ENCODE measurements at places on chromosomes 6 and 20. TPM values are rescaled to one million over a fixed set of nuclear protein-coding genes. Genes with fewer than 3 reads are reported as not detected.
A peak's percentile ranks its signal among the peaks of the same experiment; 100 is the strongest.

The BHLHE23 gene
- total RNA-seq: not detected

DNA sequence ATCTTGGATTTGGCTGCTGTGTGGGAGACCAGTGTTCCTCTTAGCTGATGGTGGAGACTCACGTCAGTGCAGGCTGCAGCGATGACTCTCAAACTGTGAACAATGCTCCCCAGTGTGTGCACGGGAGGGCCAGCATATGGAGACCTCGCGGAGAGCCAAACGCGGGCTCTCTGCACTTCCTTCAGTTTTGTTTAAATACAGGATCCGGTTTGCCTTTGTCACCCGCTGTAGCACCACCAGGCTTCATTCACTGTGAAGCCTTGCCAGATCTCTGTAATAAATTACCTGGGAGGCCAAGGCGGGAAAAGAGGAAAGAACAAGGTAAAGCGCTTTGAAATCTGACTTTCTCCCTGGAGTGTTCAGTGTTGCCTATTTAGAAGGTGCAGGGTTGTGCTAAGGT, 30.7 kb upstream of the TMEM14A start:
- DNase-seq: peak; percentile 52
- H3K36me3 ChIP-seq: no peaks in the 10 kb centered on the region
- no peak overlapping the region for H3K4me3 ChIP-seq
- H3K27ac ChIP-seq: no peak overlapping the region
- no peaks in the 10 kb centered on the region for H3K27me3 ChIP-seq
- no peaks in the 10 kb centered on the region for H3K4me1 ChIP-seq

The OOEP gene
- not detected for total RNA-seq

The ECT2L gene
- total RNA-seq: not detected

GRCh38 chr20:40470445-40471260, 218.4 kb downstream of the MAFB start:
- H3K36me3 ChIP-seq: no peaks in the 10 kb centered on the region
- H3K27me3 ChIP-seq: no peaks in the 10 kb centered on the region
- no peak overlapping the region for H3K4me3 ChIP-seq
- no peak for DNase-seq
- H3K4me1 ChIP-seq: peaks cover 5% of the 10 kb centered on the region

The PNPLA1 gene
- total RNA-seq: not detected

DNA sequence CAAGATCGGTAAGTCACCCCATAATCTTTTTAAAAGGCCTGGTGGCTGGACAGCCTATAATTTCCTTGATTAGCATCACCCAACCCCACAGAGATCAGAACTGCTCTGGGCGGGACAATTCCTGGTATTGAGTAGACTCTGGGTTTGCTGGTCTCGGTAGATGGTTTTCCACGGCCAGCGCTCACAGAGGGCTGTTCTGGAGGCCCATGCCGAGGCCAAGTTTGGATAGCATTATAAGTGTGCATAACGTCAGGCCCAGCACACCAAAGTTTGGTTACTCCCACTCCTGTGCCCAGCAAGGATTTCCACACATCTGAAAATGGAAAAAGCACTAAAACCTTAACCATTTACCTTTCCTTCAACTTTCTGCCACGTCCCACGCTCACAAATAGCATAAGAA, 104.7 kb upstream of the RREB1 start:
- H3K4me1 ChIP-seq: no peaks in the 10 kb centered on the region
- no peak overlapping the region for H3K4me3 ChIP-seq
- no peak overlapping the region for H3K27ac ChIP-seq
- H3K27me3 ChIP-seq: no peaks in the 10 kb centered on the region
- H3K36me3 ChIP-seq: no peaks in the 10 kb centered on the region

The C6orf58 gene
- total RNA-seq: not detected

DNA sequence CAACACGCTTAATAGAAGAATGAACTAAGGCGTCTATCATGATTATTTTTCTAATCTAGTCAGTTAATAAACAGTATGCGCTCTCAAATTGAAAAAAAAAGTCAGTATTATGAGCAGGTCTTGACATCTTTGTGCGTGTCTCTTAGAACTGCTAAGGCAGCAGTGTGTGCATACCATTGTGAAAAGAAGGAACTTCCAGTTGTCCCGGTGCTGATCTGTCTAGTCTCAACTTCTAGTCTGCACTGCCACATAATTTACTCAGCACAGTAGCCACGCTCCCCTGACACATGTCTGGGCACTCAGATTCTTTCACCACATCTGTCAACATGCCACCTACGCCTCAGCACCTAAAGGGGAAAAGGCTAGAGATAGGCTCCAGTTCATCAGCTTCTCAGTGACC, 61.1 kb upstream of the SPDEF start:
- no peak overlapping the region for H3K4me3 ChIP-seq
- no peak for DNase-seq
- no peak overlapping the region for H3K27ac ChIP-seq
- H3K27me3 ChIP-seq: no peaks in the 10 kb centered on the region
- H3K36me3 ChIP-seq: no peaks in the 10 kb centered on the region

DNA sequence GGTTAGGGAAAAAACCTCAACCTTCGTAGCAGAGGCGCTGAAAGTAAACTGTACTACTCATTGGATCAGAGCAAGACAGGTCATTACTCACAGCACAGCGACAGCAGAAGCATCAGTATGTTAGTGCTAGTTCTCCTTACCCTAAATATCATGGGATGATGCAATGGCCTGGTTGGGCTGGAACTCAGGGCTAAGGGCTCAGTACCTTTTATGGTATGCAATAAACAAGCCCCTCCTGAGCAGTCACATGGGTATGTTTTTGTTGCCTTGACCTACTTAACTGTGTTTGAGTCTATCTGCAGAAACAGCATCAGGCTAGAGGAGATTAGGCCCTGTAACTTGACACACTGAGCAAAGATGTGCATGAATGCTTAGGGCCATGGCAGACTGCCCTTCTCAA, 369.4 kb upstream of the IMPG1 start:
- no peak overlapping the region for H3K27ac ChIP-seq
- no peaks in the 10 kb centered on the region for H3K36me3 ChIP-seq
- DNase-seq: no peak

DNA sequence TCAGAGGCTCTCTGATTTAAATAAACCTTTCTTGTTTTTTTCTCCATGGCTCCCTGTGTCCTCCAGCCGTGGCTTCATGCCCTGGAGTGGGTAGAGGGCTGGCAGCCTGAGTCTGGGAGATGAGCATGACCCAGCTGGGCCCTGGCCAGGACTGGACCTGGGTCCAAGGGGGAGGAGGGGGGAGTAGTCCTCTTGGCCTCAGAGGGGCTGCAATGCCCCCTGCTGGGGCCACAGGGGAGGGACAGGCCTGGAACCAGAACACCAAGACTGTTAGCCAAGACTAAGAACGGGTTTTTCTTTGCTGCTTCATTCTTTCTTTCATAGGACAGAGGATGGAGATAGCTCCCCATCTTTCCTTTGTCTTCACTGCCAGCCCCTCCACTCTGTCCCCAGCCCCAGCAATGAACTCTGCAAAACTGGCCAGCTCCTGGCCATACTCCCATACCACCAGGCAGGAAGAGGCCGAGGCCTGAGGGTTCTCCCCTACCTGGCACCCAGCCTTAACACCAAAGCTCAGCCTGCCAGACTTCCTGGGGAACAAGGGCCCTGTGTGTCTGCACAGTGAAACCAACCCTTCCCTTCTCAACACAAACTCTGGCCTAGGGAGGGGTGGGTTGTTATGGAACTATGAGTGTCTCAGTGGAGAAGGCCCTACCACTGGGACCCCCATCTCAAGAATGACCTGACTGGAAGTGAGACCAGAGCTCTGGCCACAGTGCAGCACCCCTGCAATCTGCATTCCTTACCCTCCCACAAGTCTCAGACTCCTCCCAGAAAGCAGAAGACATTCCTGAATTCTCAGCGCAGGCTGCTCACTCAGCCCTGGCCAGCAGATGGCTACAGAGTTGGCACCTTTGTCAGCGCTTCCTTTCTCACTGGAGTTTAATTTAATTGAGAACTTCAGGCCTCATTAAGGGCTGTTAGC, 11.0 kb downstream of the SLC29A1 start:
- peaks cover 44% of the 10 kb centered on the region for H3K36me3 ChIP-seq
- H3K27ac ChIP-seq: peak overlapping the region; percentile 96
- H3K27me3 ChIP-seq: no peaks in the 10 kb centered on the region
- peaks cover 89% of the 10 kb centered on the region for H3K4me1 ChIP-seq

- peaks cover 63% of the 10 kb centered on the region for H3K4me1 ChIP-seq
- peak overlapping the region; percentile 79 for H3K4me3 ChIP-seq
- H3K36me3 ChIP-seq: no peaks in the 10 kb centered on the region
- peak; percentile 75 for DNase-seq
- H3K27ac ChIP-seq: peak overlapping the region; percentile 95
These were observed 641 bp downstream of the ARFGEF2 start for GRCh38 chr20:48921883-48922820.

The SLC16A10 gene
- 12.1 TPM for total RNA-seq

DNA sequence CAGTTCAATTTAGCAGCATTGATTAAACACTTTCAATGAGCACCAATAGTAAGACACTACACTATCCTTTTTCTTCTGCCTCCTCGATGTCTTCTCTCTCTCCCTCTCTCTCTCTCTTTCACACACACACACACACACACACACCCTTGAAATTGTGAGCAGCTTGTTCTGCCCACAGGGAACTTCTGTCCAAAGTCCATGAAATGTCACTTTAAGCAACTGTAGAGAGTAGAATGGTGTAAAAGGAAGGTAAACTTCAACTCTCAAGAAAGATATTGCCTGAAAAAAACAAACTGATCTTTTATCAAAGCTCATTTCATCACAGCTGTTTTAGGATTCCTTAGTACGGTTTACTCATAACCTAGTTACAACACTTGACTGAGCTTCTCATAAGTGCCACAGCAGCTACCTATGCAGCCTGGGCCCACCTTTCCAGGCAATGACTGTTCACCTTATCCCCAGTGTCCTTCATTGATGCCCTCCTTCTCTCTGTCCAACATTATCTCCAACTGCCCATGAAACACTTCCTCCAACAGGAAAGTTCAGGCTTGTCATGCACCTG, 107.0 kb downstream of the TNFRSF21 start:
- H3K36me3 ChIP-seq: no peaks in the 10 kb centered on the region
- H3K27me3 ChIP-seq: no peaks in the 10 kb centered on the region
- H3K4me1 ChIP-seq: peaks cover 13% of the 10 kb centered on the region
- DNase-seq: no peak

Data from stomach (tissue), 19 donors.